ENCODE measurements at places on chromosomes 5 and 9.

DNA sequence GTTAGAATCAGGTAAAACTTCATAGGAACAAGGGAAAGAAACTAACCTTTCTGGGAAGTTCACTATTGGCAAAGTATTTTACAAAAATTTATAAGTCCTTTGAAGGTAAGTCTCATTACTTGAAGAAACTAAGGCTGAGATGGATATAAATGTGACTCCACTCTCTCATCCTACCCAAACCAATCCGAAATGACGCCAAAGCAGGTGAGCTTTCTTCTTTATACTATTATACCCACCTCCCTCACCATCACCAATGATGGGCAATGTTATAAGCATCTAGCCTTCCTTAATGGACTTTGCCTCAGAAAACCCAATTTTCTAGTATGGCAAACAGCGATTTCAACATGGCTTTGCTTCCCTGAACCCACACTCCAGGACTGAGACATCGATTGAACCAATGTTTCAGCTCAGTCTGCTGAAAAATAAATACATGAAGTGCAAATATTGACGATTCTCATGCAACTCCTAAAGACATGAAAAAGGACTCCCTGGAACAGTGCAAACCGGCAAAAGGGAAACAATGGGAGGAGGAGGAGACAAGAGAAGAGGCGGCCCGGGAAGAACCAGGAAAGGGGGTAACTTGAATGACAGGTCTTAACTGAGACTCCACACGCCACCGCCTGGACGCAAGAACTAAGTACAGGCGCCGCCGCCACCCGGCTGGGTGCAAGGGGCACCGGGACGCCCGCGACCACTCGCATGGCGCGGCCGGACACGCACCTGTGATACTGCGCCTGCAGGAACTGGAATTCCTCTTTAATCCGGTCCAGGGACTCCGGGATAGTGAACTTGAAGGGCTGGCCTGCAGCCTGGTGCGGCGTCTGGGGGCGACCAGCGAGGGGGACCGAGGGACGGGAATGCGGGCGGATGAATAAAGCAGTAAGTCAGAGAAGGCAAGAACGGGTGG, 2.5 kb downstream of the TLE1 start:
- DNase-seq = peak; percentile 89

GRCh38 chr5:22319798-22320197, 533.3 kb downstream of the CDH12 start:
- DNase-seq = no peak

- no peak for DNase-seq
Observed at GRCh38 chr9:81474792-81475191, 214.6 kb downstream of the TLE1 start.

DNA sequence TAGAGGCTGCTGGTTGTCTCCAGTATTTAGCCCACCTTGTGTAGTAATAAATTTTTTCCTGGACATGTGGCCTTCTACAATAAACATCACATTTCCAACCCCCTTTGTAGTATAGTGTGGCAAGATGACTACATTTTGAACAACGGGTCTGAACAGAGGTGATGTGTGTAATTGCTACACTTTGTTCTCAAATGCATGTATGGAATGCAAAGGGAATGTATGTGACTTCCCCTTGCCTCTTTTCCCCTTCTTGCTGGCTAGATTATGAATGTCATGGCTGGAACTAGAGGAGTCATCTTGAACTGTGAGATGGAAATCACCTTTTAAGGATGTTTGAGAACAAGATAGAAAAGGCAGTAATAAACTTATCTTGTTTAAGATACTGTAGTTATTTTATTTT, 54.5 kb downstream of the PRR16 start:
- DNase-seq = no peak

DNA sequence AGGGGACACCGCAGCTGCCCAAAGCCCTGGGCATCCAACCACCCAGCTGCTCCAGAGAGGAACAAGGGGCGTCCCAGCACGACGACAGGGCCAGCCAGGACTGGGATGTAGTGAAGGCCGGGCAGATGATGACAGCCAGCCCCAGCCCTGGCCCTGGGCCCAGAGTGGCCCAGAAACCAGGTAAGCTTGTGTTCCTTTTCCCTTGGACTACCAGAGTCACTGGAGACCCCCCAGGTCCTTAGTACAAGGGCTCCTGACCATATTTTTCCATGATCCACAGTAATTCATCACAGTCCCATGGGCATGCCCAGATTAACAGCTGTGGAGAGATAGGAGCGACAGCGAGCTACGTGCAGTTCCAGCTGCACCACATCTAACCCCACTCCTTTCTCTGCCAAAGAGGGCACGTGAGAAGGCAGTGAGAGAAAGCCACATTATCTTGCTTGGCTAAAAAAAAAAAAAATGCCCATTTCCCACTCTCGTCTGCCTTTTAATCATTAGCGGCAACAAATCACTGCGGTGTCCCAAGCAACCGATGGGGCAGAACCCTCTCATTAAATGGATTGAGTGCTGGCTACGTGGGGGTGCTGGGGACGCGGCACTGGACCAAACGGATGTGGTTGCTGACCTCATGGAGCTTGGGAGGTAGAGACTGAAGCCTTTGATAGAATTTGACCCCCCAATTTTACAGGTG, 21.7 kb upstream of the SYNPO start:
- DNase-seq = no peak

DNA sequence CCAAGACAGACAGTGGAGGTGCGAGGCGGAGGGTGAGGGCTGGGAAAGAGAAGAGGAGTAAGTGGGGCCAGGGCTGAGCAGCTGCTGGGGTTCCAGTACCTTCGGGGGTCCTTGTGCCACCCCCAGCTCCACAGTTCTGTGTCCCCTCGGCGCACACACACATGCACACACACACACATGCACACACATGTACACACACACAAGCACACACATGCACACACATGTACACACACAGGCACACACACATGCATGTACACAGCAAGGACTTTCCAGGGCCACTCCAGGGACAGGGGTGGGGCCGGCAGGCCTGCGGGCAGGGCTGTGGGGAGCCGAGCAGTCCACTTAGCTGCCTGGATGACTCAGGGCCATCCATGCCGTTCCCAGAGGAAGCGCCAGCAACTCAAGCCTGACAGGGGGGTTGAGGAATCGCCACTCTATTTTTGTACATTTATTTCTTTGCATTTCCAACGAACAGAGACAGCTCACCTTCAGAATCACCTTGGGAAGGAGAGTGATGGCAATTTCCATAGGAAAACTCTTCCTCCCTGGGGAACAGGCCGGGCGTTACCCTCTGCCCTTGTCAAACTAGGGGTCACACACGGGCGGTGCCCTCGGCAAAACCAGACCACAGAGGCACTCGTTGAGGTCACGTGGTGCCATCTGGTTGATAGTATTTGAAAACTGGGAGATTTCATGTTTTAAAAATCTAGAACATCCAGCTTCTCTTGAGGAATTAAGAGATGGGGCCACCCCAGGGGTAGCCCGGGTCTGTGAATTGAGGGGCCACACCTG, 135.7 kb downstream of the ADAMTS2 start:
- peak; percentile 27 for DNase-seq

GRCh38 chr5:96967400-96967799, 31.5 kb downstream of the LNPEP start:
- no peak for DNase-seq

- DNase-seq = peak; percentile 52
Observed at GRCh38 chr5:14452685-14453454, 128.7 kb upstream of the OTULINL start.

- peak; percentile 52 for DNase-seq
Observed at GRCh38 chr9:28073270-28073669, 500.0 kb upstream of the C9orf72 start.

- no peak for DNase-seq
Observed at GRCh38 chr9:132424857-132425674, 15.1 kb downstream of the CFAP77 start.

DNA sequence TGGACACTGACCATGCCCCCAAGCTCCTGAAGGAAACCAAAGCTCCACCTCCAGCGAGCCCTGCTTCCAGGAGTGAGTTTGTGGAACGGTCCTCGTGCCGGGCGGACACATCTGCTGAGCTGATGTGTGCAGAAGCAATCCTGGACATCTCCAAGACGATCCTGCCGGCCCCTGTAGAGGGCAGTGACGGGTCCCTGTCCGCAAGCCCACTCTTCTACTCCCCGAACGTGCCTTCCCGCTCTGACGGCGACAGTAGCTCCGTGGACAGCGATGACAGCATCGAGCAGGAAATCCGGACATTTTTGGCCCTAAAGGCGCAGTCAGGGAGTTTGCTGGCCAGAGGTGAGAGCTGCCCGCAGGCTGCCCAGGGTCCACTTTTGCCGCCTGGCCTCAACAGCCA, 6.2 kb downstream of the PPP1R26 start:
- no peak for DNase-seq

DNA sequence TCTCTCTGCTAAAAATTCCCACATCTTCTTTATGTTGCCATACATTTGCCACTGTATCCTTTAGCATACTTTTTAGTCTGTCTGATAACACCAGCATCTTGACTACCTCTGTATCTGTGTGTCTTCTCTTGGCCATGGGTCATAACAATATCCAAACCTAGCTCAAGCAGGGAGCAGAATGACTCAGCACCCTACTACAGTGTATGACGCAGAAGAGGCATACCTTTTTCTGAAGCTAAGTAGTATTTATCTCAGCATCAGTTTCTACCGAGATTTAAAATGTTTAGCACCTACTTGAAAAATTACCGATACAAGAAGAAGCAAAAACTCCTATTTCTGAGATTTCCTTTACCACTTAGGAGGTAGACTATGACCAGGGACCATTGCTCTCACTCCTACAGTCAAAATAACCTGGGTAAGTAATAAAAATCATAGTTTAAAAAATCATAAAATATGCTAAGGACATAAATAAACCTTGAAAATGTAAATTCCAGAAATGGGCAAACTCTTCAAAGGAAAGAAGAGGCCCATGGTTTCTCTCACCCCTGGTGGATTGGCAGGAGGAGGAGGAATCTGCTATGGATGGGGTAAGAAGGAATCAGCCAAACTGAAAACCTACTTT, 286.5 kb downstream of the MAST4 start:
- DNase-seq = peak; percentile 91

DNA sequence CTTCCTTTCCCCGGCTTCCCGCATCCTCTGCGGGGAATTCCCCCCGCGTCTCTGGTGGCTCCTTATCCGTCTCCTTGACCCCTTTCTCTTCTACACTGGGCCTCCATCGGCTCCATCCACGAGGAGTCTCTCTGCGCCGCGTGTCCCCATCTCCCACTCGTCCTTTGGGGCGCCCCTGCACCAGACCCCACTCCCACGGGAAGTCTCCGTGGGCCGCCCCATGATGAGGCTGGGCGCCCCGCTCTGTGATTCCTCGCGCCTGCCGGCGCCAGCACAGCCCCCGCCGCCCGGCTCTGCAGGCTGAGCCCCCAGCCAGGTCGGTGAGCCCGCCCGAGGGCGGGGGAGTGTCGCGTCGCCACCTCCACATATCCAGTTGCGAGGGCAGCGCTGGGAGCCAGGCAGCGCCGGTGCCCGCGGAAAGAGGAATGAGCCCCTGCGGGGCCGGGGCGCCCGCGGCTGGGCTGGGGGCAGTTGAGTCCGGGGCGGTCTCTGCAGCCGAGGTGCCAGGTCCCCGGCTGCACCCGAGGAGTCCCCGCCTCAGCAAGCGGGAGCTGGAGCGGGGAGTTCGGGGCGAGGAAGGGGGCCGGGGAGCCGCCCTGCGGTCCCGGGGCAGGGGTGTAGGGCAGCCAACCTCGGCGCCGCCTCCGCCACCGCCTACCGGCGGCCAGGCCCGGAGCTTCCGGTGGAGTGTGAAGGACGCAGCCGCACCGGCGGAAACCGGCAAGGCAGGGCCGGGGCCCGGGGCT, 2.1 kb upstream of the TRAF1 start:
- peak; percentile 47 for DNase-seq

DNA sequence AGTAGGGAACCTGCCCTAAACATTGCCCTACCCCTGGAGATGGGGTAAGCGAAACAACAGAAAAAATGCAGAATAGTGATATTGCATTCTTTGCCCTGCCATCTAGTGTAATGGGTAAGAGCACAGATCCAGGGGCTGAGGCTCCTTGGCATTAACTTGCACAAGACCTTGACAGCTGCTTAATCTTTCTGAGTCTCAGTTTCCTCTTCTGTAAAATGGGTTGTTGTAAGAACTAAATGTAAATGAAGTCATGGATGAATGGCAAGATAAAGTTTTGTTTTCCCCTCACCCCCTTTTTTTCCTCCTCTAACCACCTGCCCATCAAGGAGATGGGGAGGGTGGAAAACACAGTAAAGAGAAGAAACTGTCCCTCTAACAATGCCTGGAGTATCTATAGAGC, 47.7 kb upstream of the ZNF366 start:
- DNase-seq = no peak

GRCh38 chr9:7316166-7316795, 483.3 kb downstream of the DMAC1 start:
- DNase-seq = no peak

GRCh38 chr9:75911390-75911789, 20.9 kb downstream of the PCSK5 start:
- DNase-seq = no peak

- peak; percentile 97 for DNase-seq
Observed at GRCh38 chr9:88791105-88791805, 200.0 kb upstream of the S1PR3 start.

DNA sequence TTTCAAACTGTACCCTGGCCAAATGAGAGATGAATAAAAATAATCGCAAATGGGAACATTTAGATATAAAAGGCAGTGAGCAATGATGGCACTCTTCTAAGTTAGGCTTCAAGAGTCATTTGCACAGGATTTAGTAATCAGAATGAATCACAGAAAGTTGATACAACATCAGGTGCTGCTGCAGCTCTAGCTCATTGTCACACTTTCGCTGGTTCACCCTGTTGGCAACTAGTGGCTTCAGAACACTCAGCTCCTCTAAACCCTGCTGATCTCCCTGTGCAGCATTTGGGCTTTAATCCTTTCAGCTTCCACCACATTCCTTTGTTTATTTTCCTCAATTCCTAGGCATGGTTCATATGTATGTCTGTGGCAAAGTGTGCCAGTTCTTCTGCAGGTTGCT, 2071.2 kb upstream of the CDH6 start:
- no peak for DNase-seq

DNA sequence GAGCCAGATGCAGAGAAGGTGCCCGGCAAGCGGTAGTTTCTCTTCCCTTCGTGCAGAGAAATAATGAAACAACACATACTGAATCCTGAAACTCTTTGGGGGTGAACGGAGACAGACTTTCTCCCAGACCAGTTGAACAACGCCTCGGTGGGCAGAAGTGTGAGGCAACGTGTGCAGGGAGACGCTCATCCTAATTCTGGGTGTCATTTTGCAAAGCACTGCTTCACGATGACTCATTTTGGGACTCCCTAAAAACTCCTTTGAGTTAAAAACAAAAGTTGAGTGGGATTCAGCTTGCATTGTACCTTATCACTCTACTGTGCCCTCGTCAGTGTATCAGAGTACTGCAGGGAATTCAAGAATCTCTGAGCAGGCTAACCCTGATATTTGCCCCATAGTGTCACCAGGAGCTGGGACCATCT, 3.5 kb upstream of the NEK6 start:
- no peak for DNase-seq

DNA sequence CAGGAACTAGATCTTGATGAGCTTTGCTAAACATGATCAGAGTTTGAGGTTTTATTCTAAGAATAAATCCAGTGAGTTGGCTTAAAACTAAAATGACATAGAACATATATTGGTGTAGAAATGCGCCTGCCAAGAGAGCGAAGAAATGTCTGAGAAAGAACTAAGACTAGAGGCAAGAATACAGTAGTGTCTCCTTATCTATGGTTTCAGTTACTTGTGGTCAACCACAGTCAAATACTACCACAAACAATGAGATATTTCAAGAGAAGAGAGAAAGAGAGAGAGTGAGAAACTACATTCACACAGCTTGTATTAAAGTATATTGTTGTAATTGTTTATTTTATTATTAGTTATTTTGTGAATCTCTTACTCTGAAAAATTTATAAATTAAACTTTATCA, 254.4 kb upstream of the CDH10 start:
- DNase-seq = no peak
